Activated naive CD4-positive, alpha-beta T cell treated with anti-CD3 and anti-CD28 coated beads, Interleukin-2, amount 50 U/mL, for 16 hours (primary cell): ENCODE measurements at places on chromosomes 4 and X.

DNA sequence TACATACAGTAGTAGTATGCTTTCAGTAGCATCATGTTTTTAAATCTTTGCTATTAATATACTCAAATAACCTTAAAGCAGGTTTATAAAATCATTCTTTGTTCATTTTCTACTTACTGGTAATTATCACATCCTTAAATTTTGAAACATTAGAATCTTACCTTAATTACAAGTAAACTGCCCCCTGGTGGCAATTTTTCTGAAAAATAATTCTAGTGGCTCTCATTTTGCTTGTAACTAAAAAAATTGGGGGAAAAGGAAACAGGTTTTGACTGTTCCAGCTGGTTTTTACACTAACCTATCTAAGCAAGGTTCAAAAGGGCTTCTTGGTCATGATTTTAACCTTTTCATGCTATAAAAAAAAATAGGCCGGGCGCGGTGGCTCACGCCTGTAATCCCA lies 18.5 kb upstream of the DCAF4L1 start:
- DNase-seq, result no peak

DNA sequence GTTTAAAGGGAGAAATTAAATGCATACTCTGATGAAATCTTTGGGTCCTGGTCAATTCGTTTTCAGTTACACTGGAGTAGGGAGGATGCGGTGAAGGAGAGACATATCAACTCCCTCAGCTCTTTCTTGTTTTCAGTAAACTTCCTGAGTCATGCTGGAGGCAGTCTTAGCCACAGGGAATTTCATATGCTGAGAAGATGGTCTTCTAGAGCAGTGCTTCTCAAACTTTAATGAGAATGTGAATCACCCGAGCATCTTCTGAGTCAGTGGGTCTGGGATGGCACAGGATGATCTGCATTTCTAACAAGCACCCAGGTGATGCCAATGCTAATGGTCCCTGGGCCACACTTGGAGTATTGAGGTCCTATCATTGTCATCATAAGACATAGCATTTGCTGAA lies 214.5 kb downstream of the KIT start:
- DNase-seq, result no peak

GRCh38 chr4:159010563-159011260 lies 92.2 kb upstream of the RAPGEF2 start:
- no peak for DNase-seq

DNA sequence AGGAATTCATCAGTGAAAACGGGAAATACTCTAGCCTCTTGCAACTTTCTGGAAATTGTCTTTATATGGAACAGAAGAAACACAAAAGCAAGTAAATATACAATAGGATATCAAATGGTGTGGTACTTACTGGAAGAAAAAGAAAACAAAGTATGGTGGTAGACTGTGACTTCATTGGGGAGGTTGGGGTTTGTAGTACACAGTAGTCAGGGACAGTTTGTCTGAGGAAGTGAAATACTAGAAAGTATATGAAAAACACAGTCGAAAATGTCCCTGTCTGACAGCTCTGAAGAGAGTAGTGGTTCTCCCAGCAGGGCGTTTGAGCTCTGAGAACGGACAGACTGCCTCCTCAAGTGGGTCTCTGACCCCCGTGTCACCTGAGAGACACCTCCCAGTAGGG lies 390.0 kb upstream of the NWD2 start:
- no peak for DNase-seq

GRCh38 chr4:42331914-42332368 lies 65.3 kb upstream of the SHISA3 start:
- DNase-seq, result no peak

DNA sequence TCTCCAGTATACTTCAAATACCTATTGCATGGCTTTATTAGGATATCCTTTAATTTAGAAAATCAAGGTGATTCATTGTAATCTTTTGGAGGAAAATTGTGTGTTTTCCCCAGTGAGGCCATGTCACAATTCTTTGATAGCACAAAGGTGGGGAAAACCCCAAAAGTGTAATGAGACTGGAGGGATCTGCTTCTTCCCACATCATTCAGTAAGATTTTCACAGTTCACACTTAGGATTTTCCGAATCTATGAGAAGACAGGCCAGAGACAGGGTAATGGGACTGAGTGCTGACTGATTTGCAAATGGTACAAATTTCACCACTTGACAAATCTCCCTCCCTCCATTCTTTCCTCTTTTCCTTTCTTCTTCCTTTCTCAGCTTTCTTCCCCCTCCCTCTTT lies 181.1 kb downstream of the MGST2 start:
- no peak for DNase-seq

DNA sequence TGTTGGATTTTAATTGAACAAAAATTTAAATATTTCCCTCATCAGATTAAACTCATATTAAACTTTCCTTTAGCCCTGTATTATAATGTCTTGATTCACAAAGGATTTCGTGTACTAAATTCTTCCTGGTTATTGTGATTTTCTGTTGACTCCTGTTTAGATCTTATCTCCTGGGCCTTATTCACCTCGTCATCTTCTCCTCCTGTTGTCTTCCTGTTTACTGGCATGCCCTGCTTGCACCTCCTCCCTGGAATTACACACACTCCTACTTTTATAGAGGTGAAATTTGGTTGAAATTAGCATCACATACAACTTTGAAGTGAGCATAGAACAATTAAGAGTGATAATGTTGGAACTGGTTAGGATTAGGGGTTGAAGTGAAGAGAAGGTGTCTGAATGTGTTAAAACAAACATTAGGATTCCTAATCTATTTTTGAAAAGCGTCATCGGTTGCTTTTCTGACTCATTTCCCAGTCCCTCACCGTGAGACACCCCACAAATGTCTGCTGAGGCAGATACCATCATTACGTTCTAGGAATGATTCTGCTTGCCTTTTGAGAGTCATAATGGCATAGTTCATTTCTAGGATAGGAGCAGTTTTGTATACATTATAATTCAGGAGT lies 32.5 kb downstream of the TLL1 start:
- no peak for DNase-seq
